ENCODE measurements at places on chromosomes 12 and 14.

- DNase-seq, result peak; percentile 22
Measured at GRCh38 chr12:674272-674781, 11.1 kb upstream of the NINJ2 start.

- no peak for DNase-seq
Measured at GRCh38 chr14:82879949-82880535, 1346.4 kb upstream of the SEL1L start.

DNA sequence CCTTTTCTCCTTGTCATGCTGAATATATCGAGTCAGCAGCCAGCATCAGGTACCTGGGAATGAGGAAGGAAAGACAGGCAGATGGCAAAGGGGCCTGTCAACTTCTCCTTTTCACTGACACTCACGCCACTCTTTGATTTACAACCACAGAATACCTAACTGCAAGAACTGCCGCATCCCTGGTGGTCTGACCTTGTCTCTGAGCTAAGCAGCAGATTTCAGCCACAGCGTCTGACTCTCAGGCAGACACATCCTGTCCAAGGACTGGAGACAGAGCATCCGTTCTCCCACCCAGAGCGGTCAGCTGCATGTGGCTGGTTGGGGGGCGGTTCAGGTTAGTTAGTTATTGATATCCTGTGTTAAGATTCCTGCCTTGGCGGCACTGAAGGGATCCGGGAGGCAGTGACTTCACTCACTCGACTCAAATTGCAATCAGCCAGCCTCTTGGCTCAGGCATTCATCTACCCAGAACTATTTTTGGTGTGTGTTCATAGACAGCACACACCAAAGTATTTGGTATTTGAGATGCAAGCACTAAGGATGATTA lies 11.2 kb upstream of the MAP1LC3B2 start:
- no peak for DNase-seq

GRCh38 chr12:26833743-26834490 lies 923 bp upstream of the ITPR2 start:
- DNase-seq, result peak; percentile 34

GRCh38 chr14:34824256-34824655 lies 50.9 kb downstream of the BAZ1A start:
- DNase-seq, result no peak

DNA sequence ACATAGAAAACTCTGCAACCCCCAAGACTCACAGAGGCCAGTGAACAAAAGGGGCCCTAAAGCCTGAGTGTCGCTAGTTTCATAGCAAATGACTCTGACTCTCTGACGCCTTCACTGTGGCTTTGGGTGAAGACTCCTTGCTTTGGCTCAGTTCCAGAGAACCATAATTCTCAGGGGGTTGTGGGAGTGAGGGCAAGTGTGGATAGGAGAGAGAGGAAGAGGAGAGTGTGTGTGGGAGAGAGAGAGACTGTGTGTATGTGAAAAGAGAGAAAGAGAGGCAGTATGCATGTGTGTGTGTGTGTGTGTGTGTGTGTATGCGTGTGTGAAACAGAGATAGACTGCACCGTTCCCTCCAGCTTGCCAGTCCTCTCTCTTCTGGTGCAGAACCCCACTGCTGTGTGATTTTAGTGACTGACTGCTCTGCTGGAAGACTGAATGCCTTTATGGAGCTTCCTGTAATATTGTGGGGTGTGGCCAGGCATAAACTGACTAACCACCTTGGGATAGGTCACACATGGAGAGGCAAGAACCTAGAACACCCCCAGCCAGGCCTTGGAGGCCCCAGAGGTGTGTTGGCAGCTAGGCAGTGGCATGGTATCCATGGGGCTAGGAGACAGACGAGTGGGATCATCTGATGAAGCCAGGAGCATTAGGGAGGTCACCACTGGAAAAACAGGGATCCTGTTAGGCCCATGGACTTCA lies 45.9 kb upstream of the STXBP6 start:
- no peak for DNase-seq

DNA sequence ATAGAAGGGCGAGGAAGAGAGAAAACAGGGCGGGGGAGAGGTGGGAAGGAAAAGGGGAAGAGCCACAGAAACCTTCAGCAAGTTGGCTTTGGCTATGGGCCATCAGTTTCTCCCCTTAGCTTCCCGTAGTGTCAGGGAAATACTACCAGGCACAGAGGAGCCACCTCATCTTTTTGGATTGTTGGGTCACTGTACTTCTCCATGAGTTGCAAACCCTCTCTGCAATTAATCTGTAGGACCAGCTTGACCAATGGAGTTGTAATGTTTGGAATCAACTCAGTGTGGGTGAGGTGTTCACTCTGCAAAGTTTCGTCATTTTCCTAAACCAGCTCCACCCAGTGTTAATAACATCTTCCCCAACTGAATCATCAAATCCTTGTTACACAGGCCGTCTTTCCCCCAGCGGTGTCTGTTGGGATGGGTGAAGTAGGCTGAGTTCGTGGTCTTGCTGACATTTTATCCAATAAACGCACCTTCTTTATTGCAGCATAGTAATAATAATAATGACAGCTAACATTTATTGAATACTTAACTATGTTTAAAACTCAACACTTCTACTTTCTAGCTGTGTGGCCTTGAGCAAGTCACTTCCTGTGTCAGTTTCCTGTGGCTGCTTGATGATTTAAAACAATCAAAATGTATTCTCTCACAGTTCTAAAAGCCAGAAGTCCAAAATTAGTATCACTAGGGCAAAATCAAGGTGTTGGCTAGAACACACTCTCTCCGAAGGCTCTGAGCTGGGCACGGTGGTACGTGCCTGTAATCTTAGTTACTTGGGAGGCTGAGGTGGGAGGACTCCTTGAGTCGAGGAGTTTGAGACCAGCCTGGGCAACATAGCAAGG lies 8.1 kb upstream of the GLTP start:
- DNase-seq, result peak; percentile 99

DNA sequence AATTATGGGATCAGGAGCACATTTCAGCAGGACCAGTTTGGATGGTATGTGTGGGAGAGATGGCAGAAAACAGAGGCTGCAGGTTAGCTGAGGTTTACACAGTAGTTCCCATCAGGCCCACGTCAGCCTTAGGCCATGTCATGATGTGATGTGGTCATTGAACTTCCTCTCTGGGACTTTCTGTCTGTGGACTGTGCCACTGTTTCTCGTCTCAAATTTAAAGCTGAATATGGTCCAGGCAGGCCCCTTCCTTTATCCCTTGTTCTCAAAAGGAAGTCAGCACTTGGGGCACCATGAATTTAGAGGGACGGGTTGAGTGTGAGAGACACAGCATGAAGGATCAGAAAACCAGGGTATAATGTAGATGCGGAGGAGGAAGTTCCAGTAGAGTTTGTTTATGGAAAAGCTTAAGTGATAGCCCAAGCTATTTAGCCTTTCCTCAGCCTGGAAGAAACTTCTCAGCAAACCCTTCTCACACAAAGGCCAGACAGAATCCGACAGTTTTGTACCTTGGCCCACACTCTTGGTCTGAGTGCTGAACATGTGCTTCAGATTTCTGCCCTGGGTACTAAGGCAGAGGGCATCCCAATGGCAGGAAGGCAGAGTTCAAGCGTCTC lies 3.6 kb upstream of the IGFBP6 start:
- DNase-seq, result no peak

- no peak for DNase-seq
Measured at GRCh38 chr14:105100910-105101309, 35.7 kb upstream of the GPR132 start.

- DNase-seq, result peak; percentile 74
Measured at GRCh38 chr12:62817556-62818271, 117.2 kb downstream of the PPM1H start.

GRCh38 chr12:69999561-69999960 lies 174.5 kb downstream of the MYRFL start:
- no peak for DNase-seq

- DNase-seq, result no peak
Measured at GRCh38 chr12:52005903-52006703, 643 bp upstream of the TAMALIN start.

- no peak for DNase-seq
Measured at GRCh38 chr14:57038689-57039088, 228.4 kb upstream of the OTX2 start.

- DNase-seq, result no peak
Measured at GRCh38 chr12:126519833-126520232, 1454.6 kb downstream of the AACS start.

- no peak for DNase-seq
Measured at GRCh38 chr12:118064608-118065007, 3.6 kb upstream of the WSB2 start.

DNA sequence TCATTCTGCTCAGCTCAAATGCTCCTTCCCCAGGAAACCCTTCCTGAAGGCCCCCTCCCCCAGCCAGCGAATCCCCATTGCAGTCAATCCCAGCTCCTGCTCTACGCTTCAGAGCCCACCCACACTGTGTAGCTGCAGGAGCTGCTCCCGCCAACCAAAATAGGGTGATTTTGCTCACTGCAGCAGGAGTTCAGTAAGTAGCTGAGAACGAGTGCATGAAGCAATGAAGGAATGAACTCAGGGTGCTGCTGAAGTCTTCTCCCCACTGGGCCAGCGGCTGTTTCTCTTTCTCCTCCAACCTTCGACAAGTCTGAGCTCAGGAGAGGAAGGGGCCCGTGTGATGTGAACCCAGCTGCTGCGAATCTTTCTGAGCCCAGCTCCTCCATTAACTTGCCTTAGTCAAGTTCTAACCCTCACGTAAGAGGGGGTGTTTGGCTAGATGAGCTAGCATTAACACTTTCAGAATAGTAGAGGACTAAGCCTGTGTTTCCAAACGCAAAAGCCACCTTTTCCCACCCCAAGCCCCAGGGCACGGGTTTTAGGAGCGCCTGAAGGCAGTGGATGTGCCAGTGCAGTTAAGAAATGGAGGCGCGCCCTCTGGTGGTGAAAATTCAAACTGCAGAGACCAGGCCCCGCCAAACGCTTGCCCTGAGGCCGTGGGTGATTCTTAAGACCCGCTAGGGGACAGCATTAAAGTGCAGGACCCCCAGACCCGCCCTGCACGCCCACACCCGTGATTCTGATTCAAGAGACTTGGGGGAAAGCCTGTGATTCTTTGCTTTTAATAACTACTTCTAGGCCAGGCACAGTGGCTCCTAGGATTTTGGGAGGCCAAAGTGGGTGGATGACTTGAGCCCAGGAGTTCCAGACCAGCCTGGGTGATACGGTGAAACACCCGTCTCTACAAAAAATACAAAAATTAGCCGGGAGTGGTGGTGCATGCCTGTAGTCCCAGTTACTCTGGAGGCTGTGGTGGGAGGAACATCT lies 11.9 kb upstream of the SERPINA4 start:
- peak; percentile 74 for DNase-seq

- no peak for DNase-seq
Measured at GRCh38 chr12:26056335-26056734, 68.5 kb downstream of the BHLHE41 start.

GRCh38 chr14:47278233-47278842 lies 397.1 kb downstream of the MDGA2 start:
- DNase-seq, result peak; percentile 14

- DNase-seq, result no peak
Measured at GRCh38 chr12:34296143-34297041, 274.1 kb downstream of the ALG10 start.

- no peak for DNase-seq
Measured at GRCh38 chr12:66599816-66600215, 79.1 kb downstream of the GRIP1 start.

Measured in cardiac fibroblast (primary cell).